Glutamatergic neuron (in vitro differentiated cells): ENCODE measurements at places on chromosomes 5 and 9. TPM values are rescaled to one million over a fixed set of nuclear protein-coding genes. Genes with fewer than 3 reads are reported as not detected.

GZMA gene
- total RNA-seq = not detected

DNA sequence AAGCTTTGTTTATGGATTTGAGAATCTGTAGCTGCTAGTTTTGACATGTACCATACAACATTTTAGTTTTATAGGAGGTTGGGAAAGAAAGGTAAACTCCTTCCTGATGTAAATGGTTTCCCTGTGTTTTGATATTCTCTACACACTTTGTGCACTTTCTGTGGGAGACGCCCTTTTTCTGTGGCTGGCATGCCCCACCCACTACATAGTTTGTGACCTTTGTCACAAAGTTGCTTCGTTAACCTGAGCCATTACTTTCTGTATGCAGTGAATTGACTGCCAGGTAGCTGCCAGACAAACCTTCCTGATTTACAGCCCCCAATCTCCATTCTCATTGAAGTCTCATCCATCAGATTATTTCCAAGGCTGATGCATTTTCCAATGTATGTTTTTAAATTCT is 90.6 kb downstream of the NLN start:
- no peak for DNase-seq

GRCh38 chr5:107806705-107807104 is 136.0 kb upstream of the EFNA5 start:
- DNase-seq = no peak

STK32A gene
- 3.2 TPM for total RNA-seq

GRCh38 chr5:92179651-92180050 is 796.5 kb upstream of the ARRDC3 start:
- no peak for DNase-seq

SYK gene
- 10.7 TPM for total RNA-seq
